ENCODE measurements at places on chromosomes 2 and 18. TPM values are rescaled to one million over a fixed set of nuclear protein-coding genes. Genes with fewer than 3 reads are reported as not detected.

Gene ASIC4
- total RNA-seq, result 2.9 TPM

Gene SIX3
- 1.2 TPM for total RNA-seq

Gene SRD5A2
- total RNA-seq, result not detected

Gene PLGLB1
- 9.4 TPM for total RNA-seq

Gene FOXD4L1
- total RNA-seq, result 0.41 TPM

Gene ANKRD23
- 4.1 TPM for total RNA-seq

Gene TSPYL6
- not detected for total RNA-seq

Gene KIAA2012
- total RNA-seq, result 0.82 TPM

Gene APCDD1
- 10.6 TPM for total RNA-seq

Gene CLEC4F
- not detected for total RNA-seq

Gene PLCD4
- 1.2 TPM for total RNA-seq

Gene LHCGR
- under 0.01 TPM for total RNA-seq

Gene CHRNG
- not detected for total RNA-seq

Gene ANKRD36
- 534 TPM for total RNA-seq

Gene EHD3
- total RNA-seq, result 7.7 TPM

Gene SRSF7
- 120 TPM for total RNA-seq

Gene FN1
- 99.9 TPM for total RNA-seq

Gene NTSR2
- total RNA-seq, result 0.82 TPM

Gene MRO
- 0.82 TPM for total RNA-seq

Gene TMEM17
- total RNA-seq, result 4.9 TPM

Gene PLB1
- total RNA-seq, result 1.2 TPM

Gene SP140
- 0.82 TPM for total RNA-seq

Gene ACMSD
- not detected for total RNA-seq

Gene CD207
- not detected for total RNA-seq
